ENCODE measurements at places on chromosomes 11 and 22. TPM values are rescaled to one million over a fixed set of nuclear protein-coding genes. Genes with fewer than 3 reads are reported as not detected.

Gene OR51A7
- not detected for total RNA-seq

Gene RHOD
- total RNA-seq: 14.9 TPM

Gene GLYAT
- 0.32 TPM for total RNA-seq

Gene IFITM2
- total RNA-seq: 49.2 TPM

Gene OR5AK2
- total RNA-seq: not detected

Gene SMIM35
- not detected for total RNA-seq

Gene ARHGAP32
- 23.2 TPM for total RNA-seq

Gene CDC45
- not detected for total RNA-seq

Gene KDM4D
- 0.14 TPM for total RNA-seq

Gene RCOR2
- 0.59 TPM for total RNA-seq

Gene FGF3
- not detected for total RNA-seq

Gene WBP2NL
- total RNA-seq: 1.8 TPM

Gene SLC22A25
- total RNA-seq: not detected

Gene DLG2
- total RNA-seq: 2.5 TPM

Gene GATD1
- 16.8 TPM for total RNA-seq

Gene KRTAP5-7
- total RNA-seq: not detected

Gene OR52N4
- not detected for total RNA-seq

Gene GTSE1
- total RNA-seq: 0.17 TPM

Gene P2RX6
- not detected for total RNA-seq

Gene RPS6KB2
- total RNA-seq: 20.0 TPM

All from pancreas (tissue), 10 donors.